ENCODE measurements at places on chromosomes 4 and X. TPM values are rescaled to one million over a fixed set of nuclear protein-coding genes. Genes with fewer than 3 reads are reported as not detected.

Gene DYNLT3
- 41.9 TPM for polyA plus RNA-seq

Gene F11
- 2.6 TPM for polyA plus RNA-seq

Gene PNPLA4
- 30.5 TPM for polyA plus RNA-seq

Gene GLRB
- polyA plus RNA-seq = 14.2 TPM

Gene MID1
- polyA plus RNA-seq = 22.6 TPM

Gene DSPP
- polyA plus RNA-seq = not detected

Gene BMP3
- 17.5 TPM for polyA plus RNA-seq

Measured in right renal cortex interstitium (tissue), 3 donors.